ENCODE measurements at places on chromosomes 12 and 14. TPM values are rescaled to one million over a fixed set of nuclear protein-coding genes. Genes with fewer than 3 reads are reported as not detected.

GRCh38 chr14:95480887-95481226 lies 35.6 kb downstream of the SYNE3 start:
- H3K27ac ChIP-seq = no peak overlapping the region
- no peak for DNase-seq
- H3K36me3 ChIP-seq = no peaks in the 10 kb centered on the region
- peaks cover 2% of the 10 kb centered on the region for H3K27me3 ChIP-seq
- H3K4me3 ChIP-seq = no peak overlapping the region
- no peaks in the 10 kb centered on the region for H3K4me1 ChIP-seq

DNA sequence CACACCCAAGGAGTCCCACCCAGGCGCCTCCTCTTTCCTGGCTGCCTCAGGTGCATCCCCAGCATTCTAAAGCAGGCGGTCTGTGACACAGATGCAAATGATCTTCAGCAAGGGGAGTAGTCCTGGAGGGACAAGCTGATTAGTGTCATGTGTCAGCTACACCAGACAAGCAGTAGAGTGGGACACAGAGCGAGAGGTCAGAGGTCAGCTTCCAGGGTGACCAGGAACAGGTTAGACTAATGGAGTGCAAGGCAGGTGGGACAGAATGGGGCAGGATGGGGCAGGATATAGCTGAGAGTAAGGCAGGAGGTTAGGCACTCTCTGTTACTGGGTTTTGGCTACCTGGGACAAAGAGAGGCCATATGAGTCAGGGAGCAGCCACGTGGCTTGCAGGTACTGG lies 534.0 kb downstream of the FUT8 start:
- H3K27me3 ChIP-seq = peaks cover 7% of the 10 kb centered on the region
- no peak overlapping the region for H3K4me3 ChIP-seq
- DNase-seq = no peak
- H3K27ac ChIP-seq = no peak overlapping the region
- H3K4me1 ChIP-seq = peaks cover 9% of the 10 kb centered on the region
- peaks cover 4% of the 10 kb centered on the region for H3K36me3 ChIP-seq

DNA sequence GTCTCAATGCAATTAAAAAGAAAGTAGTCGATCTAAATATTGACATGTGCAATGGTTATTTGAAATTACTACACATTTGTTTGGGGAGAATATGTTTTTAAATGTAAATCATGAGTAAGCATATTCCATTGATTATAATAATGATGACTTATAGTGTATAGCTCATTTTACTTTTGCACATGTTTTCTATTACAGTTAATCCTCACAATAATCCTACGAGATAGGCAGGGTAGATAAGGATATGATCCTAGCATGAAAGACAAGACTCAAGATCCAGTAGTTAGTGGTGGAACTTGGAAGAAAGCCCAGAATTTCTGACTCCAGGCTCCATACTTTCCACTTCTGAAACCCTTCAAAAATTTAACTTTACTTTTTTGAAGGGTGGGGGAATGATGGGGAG lies 94.0 kb downstream of the NAV3 start:
- H3K4me3 ChIP-seq = no peak overlapping the region
- no peaks in the 10 kb centered on the region for H3K4me1 ChIP-seq
- no peak for DNase-seq
- no peak overlapping the region for H3K27ac ChIP-seq

DNA sequence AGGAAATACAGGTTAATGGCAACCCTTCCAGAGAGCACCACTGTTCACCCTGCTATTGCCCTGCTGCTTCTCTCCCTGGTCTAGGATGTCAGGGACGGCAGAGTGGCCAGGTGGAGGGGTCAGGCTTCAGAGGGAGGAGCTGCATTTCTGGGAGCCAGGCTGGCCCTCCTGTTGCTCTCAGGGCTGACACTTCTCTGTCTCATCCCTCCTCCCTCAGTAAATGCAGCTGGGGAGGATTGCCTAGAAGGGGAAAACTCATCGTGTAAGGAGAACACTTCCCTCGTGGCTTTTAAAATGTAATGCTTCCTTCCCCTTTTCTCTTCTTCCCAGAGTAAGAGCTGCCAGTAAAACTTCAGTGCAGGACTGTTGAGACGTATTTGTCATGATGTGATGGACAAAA lies 20.8 kb downstream of the SUSD6 start:
- H3K4me1 ChIP-seq = peaks cover 80% of the 10 kb centered on the region

DNA sequence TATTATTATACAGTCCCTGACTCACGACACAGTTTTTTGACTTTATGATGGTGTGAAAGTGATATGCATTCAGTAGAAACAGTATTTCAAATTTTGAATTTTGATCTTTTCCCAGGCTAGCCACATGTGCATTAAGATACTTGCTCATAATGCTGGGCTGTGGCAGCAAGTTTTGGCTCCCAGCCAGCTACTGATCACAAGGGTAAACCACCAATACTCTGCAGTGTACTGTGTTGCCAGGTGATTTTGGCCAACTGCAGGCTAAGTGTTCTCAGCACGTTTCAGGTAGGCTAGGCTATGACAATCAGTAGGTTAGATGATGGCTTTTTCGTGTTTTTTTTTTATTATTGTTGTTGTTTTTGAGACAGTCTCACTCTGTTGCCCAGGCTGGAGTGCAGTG lies 69.4 kb upstream of the ACTN1 start:
- no peak for DNase-seq
- peaks cover 41% of the 10 kb centered on the region for H3K4me1 ChIP-seq
- peak overlapping the region; percentile 56 for H3K4me3 ChIP-seq
- no peaks in the 10 kb centered on the region for H3K27me3 ChIP-seq
- peaks cover 8% of the 10 kb centered on the region for H3K36me3 ChIP-seq
- no peak overlapping the region for H3K27ac ChIP-seq

DNA sequence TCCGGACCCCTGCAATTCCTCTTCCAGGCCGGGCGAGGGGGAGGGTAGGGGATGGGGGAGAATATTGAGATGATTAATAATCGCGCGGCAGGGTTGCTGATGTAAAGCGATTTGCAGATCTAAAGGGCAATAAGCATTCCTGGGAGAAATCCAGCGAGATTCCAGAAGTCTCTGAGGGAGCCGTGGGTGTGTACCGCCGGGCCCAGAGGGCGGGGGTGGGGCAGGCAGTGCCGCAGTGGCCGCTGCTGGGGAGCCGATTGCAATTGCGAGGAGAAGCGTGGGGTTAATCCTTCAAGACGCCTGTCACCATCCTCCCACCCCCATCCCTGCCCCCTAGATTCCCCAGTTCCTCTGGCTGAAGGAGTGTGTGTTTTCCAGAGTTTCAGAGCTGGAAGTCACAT lies 16.4 kb downstream of the FOS start:
- H3K4me1 ChIP-seq = peaks cover 17% of the 10 kb centered on the region
- peak overlapping the region; percentile 90 for H3K27ac ChIP-seq
- peak; percentile 45 for DNase-seq
- peaks cover 9% of the 10 kb centered on the region for H3K27me3 ChIP-seq

GRCh38 chr12:59077575-59078426 lies 157.5 kb upstream of the LRIG3 start:
- H3K4me1 ChIP-seq = peaks cover 49% of the 10 kb centered on the region
- no peaks in the 10 kb centered on the region for H3K36me3 ChIP-seq
- H3K4me3 ChIP-seq = no peak overlapping the region
- no peak for DNase-seq
- no peaks in the 10 kb centered on the region for H3K27me3 ChIP-seq
- peak overlapping the region; percentile 85 for H3K27ac ChIP-seq

The KCNC2 gene
- total RNA-seq = not detected

The KCNMB4 gene
- total RNA-seq = 17.4 TPM

The SLC25A47 gene
- total RNA-seq = not detected

The PPP1R12A gene
- total RNA-seq = 109 TPM

All from endothelial cell (in vitro differentiated cells).